ENCODE measurements at places on chromosomes 5 and 9.

DNA sequence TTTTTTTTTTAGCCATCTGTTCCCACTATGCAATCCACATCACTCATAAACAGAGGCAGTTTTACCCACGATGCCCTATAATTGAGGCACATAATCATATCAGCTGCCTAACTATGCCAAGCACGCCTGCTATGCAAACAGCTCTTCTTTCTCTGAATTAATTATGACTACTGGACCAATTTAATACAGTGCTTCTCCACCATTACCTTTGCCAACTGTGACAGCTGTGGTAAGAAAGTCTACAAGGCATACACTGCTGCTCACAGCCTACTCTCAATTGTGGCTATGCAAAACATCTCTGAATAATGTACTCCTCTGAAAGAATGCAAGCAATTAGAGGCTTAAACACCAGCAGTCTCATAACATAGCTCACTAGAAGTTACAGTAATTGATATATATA is 97.1 kb downstream of the DTWD2 start:
- peak; percentile 33 for DNase-seq

GRCh38 chr5:6202149-6202967 is 176.0 kb downstream of the MED10 start:
- no peak for DNase-seq

- no peak for DNase-seq
Measured at GRCh38 chr5:127086589-127086988, 13.3 kb upstream of the C5orf63 start.

- DNase-seq = no peak
Measured at GRCh38 chr9:33158843-33159776, 8.0 kb downstream of the B4GALT1 start.

DNA sequence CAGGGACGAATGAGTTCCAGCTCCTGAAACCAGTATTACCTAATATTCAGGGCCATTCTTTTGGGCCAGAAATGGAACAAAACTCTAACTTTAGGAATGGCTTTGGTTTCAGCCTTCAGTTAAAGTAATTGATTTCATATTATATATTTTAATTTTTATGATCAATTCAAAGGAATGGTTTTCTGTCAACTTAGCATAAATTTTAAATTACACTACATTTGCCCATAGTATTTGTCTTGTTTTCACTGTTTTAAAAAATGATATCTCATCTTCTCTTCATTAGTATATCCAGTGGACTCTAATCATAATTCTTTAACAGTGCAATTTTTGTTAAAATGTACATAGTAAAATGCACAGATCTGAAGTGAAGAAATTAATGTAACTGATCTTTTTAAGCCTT is 1.9 kb upstream of the PCDHB16 start:
- DNase-seq = no peak

DNA sequence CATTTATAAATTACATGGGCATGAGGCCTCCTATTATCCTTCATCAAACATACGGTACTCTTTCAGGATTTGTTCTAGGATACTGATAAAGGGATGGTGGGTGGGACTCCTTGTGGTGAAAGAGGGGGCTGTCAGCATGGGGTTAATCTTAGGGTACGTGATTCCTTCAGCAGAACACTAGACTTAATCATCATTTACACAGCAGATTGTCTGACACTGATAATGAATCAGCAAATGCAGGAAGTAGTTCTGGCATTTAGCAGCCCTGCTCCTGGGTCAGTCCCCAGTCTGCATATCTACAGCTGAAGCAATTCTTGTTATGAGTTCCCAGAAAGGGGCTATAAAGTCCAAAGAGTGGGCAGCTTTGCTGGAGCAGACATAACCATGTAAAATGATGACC is 384.6 kb downstream of the SPOCK1 start:
- DNase-seq = no peak

GRCh38 chr9:133581513-133582343 is 27.5 kb downstream of the FAM163B start:
- DNase-seq = no peak

- DNase-seq = no peak
Measured at GRCh38 chr9:95444160-95444559, 72.6 kb downstream of the PTCH1 start.

DNA sequence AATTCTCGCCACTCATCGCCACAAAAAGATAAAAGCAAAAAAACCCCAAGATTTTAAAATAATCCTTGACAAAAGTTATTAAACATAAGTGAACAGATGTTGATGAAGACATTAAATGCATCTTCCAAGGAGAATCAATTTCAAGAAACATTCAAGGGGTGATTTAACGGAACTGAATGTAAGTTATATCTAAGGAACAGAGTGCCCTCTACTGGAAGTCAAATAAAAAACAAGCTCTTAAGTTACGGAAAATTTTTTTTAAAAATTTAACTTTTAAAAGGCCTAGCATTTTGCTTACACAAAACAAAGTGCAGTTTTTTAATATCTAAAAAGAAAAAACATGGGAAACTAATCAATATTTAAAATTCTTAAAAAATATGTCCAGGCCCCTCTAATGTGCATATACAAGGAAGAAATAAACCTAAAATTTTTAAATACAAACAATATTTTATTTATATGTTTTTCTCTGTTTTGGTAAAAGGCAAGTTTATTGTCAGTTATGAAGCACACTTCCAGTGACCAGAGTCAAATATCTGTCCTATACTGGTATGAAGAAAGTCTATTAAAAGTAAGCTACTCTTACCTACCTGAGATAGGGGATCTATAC is 28.0 kb downstream of the TEX10 start:
- DNase-seq = peak; percentile 23

- DNase-seq = no peak
Measured at GRCh38 chr5:119435436-119436132, 16.7 kb upstream of the HSD17B4 start.

- DNase-seq = no peak
Measured at GRCh38 chr5:99000876-99001275, 72.1 kb upstream of the CHD1 start.

DNA sequence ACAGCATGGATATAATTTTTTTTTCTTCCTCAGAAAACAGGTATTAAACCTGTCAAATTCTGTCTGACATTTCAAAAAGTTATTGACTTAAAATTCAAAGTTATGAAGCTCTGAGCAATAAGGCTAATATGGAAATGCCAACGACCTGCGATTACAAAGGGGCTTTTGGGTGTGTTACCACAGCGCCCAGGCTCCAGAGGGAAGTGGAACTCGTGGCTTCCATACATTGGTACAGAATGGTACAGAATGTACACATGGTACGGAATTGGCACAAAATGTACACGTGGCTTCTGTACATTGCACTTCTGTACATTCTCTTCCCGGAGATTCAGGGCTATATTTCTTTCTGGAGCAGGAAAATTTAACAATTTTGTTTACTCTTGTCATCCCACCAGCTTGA is 225.1 kb upstream of the TBCA start:
- no peak for DNase-seq

DNA sequence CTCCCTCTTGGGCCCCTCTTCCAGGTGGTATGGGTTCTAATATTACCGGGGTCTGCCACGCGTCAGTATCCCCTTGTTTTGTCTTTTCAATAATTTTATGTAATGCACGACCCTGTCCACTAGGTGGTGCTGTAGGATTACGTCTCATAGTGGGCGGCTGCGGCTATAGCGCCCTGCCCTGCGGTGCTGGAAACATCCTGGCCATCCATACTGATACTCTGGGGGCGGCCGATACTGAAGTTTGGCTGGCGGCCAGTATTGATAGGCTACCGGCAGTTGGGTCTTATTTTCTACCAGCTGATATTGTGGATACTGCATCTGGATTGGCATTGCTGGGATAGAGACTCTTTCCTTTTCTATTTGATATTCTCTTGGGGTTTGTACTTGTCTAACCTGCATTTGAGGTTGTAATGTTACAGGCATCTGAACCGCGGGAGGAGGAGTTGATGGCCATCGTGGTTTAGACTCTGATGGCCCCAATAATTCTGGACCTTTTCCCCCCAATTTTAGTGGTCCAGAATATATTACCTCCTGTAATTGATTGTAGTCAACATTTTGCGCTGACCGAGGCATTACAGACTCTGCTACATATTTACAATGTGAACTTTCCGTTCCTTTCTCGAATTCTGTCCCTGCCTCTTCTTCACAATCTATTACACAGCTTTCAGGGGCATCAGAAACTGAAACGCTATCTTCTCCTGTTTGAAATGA is 3.3 kb upstream of the TMEM141 start:
- peak; percentile 82 for DNase-seq

DNA sequence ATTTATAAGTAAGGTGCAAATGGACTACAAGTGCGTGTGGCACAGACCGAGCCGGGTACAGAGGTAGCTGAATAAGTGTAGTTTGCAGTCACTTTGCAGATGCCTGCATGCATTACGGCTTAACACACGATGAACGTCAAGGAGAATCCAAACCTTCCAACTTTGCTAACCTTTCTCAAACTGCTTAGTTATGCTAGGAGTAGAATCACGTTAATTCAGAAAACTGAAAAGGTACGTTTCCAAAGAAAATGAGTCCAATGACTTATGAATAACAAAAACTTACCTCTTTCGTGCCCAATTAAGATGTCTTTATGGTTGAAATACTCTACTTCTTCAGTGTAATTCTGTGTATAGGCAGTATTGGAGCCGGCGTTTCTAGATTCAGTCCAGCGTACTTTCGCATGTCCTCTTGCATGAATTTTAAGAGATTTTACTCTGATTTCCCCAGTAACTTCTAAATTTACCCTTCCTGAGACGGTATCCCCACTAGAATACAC is 539 bp downstream of the ARRDC3 start:
- peak; percentile 63 for DNase-seq

DNA sequence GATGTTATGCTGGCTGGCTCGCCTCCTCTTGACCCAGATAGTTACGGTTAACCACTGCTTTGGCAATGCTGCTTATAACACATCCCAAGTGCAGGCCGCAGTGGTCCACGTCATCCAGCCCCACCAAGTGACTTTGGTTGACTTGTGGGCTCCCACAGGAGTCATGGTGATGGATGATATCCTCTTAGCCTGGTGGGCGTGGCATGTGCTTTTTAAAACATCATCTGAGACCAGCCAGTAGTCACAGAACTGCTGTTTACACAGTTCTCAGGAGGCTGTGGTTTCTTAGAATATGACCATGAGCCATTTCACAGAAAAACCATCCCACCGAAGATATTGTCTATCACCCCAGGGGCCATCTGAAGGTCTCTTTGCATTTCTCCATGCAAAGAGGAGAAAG is 216.9 kb downstream of the SH3GL2 start:
- DNase-seq = no peak

DNA sequence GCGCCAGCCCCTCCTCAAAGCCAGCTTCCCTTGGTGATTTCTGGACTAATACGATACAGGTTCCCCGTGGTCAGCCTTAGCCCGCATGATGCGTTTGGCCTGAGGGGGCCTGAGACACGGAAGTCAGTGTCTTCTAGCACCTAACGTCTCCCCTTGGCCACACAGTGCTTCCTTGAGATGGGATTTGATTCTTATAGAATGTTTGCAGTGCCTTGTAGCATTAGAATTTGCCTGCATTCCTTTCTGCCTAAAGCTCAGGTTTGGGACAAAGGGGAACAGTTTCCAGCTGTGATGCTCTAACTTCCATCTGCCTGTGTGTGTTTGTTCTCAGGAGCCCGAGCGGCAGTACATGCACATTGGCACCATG is 34.4 kb downstream of the CFAP90 start:
- DNase-seq = no peak

GRCh38 chr5:137148655-137149054 is 350.5 kb downstream of the SPOCK1 start:
- no peak for DNase-seq

GRCh38 chr5:37182667-37183066 is 66.5 kb downstream of the CPLANE1 start:
- no peak for DNase-seq

- no peak for DNase-seq
Measured at GRCh38 chr5:19988457-19988856, 457 bp upstream of the CDH18 start.

- DNase-seq = no peak
Measured at GRCh38 chr9:111902391-111903139, 6.0 kb downstream of the UGCG start.

- no peak for DNase-seq
Measured at GRCh38 chr5:27700526-27700925, 662.1 kb upstream of the CDH9 start.

DNA sequence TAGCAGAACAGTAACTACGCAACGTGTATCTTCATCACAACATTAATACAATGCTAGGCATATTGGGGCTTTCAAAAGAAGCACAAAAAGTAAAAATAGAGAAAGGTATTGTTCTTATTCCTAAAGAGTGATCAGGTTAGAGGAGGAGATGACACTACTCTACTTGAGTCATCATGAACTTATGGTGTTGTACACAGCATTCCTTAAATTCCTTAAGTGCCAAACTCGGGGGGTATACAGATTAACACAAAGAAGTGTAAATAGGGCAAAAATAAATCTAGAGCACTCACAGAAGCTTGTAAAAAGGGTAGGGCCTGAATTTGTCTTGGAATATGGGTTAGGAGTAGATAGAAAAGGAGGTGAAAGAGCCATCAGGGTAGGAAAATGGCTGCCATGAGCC is 308.0 kb upstream of the DAP start:
- DNase-seq = no peak

GRCh38 chr9:19232823-19233194 is 2.3 kb downstream of the DENND4C start:
- peak; percentile 34 for DNase-seq

DNA sequence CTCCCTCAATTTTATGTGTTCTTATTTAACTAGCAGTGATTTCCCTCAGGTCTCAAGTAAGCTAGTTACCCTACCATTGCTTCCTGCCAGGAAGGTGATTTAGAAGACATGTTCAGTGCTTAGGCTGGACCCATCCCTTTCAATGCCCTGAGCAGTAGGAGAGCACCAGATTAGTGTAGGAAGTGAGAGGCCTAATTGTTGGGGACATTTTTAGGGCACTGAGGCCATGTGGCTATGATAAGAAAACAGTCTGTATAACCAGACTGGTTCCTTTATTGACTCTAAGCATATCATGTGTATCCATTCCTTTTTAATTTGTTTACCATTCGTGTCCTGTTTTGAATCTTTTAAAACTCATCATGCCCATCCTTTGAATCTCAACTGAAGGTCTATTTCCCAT is 312.3 kb upstream of the PRR16 start:
- no peak for DNase-seq

GRCh38 chr5:131198625-131199024 is 27.9 kb downstream of the LYRM7 start:
- DNase-seq = no peak

GRCh38 chr9:130583271-130583670 is 3.9 kb downstream of the FUBP3 start:
- DNase-seq = no peak

GRCh38 chr5:169161022-169161680 is 139.8 kb downstream of the SLIT3 start:
- DNase-seq = no peak

GRCh38 chr9:122944960-122945888 is 4.4 kb downstream of the RABGAP1 start:
- no peak for DNase-seq

Measured in muscle of arm (tissue), 14 donors.